ENCODE measurements at places on chromosomes 3 and 15.

- DNase-seq, result no peak
Measured at GRCh38 chr3:148922467-148922866, 57.4 kb downstream of the CPA3 start.

GRCh38 chr15:34179234-34179633 is 30.7 kb downstream of the KATNBL1 start:
- no peak for DNase-seq

GRCh38 chr15:33330931-33331330 is 20.2 kb downstream of the RYR3 start:
- no peak for DNase-seq

- DNase-seq, result no peak
Measured at GRCh38 chr15:96123630-96124187, 206.8 kb upstream of the NR2F2 start.

- DNase-seq, result no peak
Measured at GRCh38 chr3:111593666-111594065, 1.5 kb downstream of the ZBED2 start.

DNA sequence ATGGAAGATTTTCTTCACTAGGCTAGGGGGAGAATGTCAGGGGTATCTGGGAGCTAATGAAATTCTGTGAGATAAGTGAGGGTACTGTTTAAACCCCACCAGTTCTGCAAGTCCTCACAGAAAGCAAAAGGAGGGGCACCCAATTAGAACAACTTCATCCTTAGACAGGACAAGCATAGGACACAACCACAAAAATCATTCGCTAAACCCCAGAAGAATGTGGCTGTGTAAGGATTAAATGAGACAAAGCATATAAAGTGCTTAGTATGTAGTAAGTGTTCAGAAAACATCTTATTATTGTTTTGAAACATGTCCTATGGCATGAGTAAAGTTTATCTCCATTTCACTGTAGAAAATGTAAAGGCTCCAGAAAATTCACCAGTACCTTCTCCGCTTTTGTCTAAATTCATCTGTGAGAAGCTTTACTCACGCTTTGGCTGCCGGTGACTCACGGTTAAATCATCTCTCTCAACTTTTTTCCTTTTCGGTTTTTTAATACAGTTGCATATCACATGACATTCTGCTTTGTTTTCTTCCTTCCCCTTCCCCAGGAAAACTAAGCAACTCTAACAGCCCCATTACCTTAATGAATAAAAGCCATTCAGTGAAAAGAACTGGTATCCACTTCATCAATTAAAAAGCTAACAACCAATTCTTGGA is 1.7 kb downstream of the CLRN1 start:
- no peak for DNase-seq

GRCh38 chr3:138284957-138285477 is 44.6 kb downstream of the NME9 start:
- no peak for DNase-seq

DNA sequence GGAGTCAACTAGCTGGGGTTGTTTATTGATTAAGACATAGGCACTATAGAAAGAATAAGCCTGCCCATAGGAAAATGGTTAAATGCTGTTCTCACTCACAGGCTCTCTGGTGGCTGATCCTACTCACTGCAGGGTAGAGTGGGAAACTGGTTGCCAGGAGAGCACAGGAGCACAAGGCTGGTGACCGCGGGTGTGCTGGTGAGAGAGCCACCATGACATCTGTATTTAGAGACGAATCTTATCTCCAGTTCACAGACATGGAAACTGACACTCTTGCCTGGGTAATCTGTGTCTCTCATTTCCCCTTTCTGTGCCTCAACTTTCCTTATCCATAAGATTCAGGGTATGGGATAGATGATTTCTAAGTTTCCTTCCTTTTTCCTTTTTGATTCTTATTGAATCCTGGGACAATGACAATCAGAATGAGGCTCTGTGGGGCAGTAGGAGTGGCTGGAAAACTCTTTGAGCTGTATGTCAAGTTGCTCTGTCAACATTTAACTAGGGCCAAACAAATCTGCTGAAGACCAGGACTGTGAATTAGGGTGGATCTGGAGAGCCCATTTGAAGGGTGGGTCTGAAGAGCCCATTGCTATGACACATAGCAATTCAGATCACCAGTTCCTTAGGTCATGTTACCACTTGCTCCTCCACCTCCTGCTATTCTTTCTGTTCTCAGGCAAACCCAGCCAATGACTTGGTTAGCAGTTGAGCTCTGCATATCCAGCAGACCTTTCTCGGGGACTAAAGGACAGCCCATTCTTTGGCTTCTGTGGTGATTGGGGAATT is 286.1 kb upstream of the TBL1XR1 start:
- no peak for DNase-seq

- DNase-seq, result no peak
Measured at GRCh38 chr15:25864966-25865365, 1.8 kb upstream of the ATP10A start.

GRCh38 chr3:5021116-5022092 is 42.2 kb downstream of the BHLHE40 start:
- DNase-seq, result no peak

DNA sequence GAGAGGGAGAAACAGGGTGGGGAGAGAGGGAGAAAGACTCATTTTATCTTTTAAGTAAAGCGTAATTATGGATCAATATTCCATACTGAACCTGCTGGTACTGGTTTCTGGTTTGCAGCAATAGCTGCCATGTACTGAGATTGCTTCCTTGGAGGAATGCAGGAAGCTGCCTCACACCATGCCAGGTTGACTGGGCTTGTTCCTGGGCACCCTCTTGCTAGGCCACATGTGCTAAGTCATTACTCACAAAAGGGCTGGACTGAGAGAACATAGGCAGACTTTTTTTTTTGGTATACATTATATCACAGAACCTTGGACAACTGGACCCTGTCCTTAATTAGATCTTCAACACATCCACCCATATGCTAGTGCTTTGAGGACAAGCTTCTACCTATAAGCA is 193.4 kb downstream of the ZNF621 start:
- DNase-seq, result no peak

GRCh38 chr15:40763801-40764628 is at the start of gene GCHFR:
GCHFR (plus strand) TSS chr15:40764068; CDS start chr15:40764181, 113 bp downstream.
- peak; percentile 68 for DNase-seq

- DNase-seq, result no peak
Measured at GRCh38 chr3:196198081-196198675, 13.0 kb downstream of the ZDHHC19 start.

- no peak for DNase-seq
Measured at GRCh38 chr3:99373088-99373845, 265.1 kb upstream of the COL8A1 start.

GRCh38 chr3:98777801-98778220 is 14.7 kb downstream of the ST3GAL6 start:
- DNase-seq, result no peak

- DNase-seq, result no peak
Measured at GRCh38 chr3:182567700-182568099, 225.6 kb upstream of the ATP11B start.

- DNase-seq, result no peak
Measured at GRCh38 chr3:112813723-112814171, 32.9 kb downstream of the CD200R1L start.

GRCh38 chr3:168051070-168051469 is 44.7 kb downstream of the GOLIM4 start:
- no peak for DNase-seq

GRCh38 chr3:101527906-101528305 is 14.9 kb upstream of the SENP7 start:
- DNase-seq, result no peak

GRCh38 chr3:144822671-144823070 is 851.0 kb downstream of the DIPK2A start:
- no peak for DNase-seq

DNA sequence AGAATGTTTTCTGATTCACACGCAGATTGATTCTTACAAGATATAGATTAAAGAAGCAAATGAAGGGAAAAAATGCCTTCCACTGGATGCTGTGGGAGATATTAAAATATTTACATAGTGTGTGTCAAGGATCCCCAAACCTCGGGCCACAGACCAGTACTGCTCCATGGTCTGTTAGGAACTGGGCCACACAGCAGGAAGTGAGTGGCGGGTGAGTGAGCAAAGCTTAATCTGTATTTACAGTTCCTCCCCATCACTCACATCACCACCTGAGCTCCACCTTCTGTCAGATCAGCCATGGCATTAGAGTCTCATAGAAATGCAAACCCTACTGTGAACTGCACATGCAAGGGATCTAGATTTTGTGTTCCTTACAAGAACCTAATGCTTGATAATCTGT is 552.6 kb upstream of the GOLIM4 start:
- DNase-seq, result no peak

DNA sequence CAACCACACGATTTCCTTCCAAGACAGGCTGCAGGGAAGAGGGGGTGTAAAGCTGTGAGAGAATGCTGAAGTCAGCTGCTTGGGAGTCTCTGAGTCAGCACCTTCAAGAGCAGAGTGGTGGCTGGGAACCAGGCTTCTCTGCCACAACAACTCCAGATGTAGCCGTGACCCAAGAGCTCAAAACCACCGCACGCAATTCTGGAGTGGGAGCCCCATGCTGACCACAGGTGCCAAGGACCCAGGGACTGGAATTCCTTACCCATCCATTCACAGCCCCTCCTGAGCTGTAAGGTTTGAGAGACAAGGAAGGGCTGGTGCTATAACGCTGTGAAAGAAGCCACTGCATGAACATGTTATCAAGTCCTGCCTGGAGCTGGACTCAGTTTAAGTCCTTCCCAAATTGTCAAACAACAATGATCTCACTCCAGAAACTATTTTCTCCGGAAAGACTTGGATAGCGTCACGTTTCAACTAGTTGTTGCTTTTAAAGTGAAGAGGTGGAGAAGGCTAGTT is 61.4 kb downstream of the UMPS start:
- DNase-seq, result no peak

DNA sequence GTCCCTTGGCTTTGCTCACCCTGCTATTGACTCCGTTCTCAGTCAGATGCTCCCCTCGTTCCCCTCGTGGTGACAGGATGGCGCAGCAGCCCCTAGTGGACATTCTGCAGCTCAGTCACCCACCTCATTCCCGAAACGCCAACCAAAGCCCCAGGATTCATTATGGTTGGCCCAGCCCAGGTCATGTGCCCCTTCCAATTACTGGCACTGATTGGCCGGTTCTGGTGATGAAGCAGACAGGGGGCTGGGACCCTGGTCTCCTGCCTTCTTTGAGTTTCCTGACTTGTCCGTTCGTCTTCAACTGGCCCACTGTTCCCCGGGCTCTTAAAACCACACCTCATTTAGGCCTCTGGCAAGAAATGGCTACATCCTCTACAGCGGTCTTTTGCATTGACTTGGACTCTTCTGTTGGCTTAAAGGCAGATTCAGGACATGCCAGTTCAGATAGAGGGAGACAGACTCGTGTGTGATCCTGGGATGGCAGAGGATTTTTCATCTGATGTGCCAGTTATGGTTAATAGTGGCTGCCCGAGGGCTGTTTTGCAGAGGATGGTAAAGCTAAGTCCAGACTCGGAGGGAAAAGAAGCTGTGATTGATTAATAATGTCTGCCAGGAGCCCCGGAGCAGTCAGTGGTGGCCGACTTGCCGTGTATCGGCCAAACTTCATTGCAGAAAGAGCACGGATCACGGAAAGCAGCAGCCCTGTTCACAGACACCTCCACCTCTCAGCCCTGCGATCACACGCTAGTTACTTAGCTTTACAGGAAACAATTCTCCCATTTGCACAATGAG is 37.8 kb downstream of the LSM3 start:
- peak; percentile 31 for DNase-seq

DNA sequence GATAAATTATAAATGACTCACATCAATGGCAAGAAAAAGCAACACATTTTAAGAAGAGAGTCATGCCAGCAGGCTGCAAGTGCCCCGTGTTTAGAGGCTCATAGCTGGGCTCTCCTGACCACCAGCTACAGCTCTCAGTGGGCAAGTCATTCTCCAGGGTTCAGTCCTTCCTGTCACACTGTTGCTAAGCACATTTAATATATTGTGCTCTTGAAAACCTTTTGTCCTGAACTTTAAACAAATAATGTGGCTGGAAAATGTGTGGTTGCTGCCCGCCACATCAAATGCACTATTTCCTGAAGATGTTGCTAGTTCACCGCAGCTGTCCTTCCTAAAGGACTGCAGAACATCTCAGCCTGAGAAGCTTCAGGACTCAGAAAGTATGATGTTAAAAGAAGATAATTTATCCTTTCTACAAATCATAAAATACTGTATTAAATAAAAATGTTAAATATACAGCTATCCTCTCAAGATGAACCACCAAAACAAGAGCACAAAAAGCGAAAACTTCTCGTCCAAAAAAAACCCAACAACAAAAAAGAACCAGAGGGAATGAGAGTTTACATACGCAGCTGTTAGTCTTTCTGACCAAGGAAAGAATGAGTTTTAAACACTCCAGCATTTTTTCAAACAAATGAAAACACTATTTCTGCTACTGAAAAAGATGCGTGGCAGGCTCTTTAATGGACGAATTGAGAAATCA is 951 bp downstream of the TARS3 start:
- peak; percentile 24 for DNase-seq

GRCh38 chr3:192920411-192920810 is 2.8 kb upstream of the MB21D2 start:
- DNase-seq, result no peak

- no peak for DNase-seq
Measured at GRCh38 chr15:72859017-72859756, 75.6 kb upstream of the ADPGK start.

- DNase-seq, result no peak
Measured at GRCh38 chr15:86645925-86646500, 566.3 kb downstream of the AGBL1 start.

DNA sequence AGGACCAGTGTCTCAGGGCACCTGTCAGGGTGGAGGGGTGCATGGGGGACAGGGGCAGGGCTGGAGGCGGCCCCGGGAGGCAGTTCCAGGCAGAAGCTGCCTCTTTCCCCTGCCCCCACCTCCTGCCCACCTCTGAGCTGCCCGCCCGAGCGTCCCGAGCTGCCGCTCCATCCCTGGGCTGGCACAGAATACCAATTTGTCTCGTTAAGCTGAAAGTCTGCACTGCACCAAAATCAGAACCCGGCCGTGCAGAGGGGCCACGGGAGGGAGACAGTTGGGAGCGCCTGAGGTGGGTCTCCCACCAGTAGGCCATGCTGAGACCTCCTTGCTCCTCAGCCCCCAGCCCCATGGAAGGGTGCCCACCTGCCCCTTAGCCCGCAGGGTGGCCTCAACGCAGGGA is 1.3 kb upstream of the ATP2B2 start:
- no peak for DNase-seq

DNA sequence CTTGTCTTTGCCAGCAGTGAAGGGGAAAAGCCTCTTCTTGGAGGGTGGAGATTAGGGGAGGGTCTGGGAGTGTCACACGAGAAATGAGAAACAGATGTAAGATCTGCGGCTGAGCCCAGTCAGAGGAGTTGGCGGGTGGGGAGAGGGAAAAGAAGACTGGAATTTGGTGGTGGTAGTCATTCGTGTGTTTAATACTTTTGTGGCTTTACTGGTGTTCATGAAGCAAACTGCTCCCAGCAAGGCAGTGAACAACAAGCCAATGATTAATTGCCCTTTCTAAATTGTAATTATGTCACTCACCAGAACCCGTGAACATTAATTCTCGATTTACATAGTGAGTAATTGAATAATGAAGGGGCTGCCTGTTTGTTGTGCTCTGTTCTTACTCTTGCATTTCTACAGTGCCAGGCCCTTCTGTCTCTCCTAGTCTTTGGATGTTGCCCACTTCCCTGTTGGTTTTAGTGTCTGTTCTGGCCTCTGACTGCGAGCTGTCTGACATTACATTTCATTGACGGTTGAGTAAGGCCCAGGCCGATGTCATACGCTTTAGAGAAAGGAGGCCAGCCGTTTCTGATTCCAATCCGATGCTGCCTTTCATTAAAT is 78.0 kb downstream of the CHCHD6 start:
- no peak for DNase-seq

- DNase-seq, result no peak
Measured at GRCh38 chr15:99135194-99135593, 30.3 kb downstream of the SYNM start.
